ENCODE measurements at places on chromosomes 1 and 21.
A peak's percentile ranks its signal among the peaks of the same experiment; 100 is the strongest.

- no peak for DNase-seq
These were observed 934.2 kb downstream of the TTLL7 start for GRCh38 chr1:83064589-83065242.

GRCh38 chr21:36747815-36748383, 49.0 kb downstream of the SIM2 start:
- DNase-seq: peak; percentile 22

- DNase-seq: no peak
These were observed 1.2 kb upstream of the PADI2 start for GRCh38 chr1:17120481-17120877.

- DNase-seq: no peak
These were observed 56.8 kb downstream of the ESRRG start for GRCh38 chr1:216666441-216666840.

- no peak for DNase-seq
These were observed 1.7 kb upstream of the DMRTA2 start for GRCh38 chr1:50424884-50425375.

DNA sequence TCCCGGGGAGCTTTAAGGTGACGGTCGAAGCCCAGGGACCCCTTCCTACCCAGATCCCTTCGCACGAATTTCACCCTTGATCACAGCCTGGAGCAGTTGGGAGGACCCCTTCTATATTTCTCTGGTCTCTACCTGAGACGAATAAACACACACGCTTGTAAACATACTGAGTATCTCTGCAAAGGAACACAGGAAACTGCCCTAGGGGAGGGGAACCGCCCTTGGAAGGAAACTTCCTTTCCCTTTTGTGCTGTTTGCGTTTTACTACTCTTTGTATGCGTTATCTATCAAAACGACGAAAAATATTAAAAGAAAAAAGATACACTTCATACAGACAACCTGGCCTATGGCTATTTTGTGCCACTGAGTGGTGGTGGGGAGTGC, 750 bp downstream of the NECAP2 start:
- no peak for DNase-seq

GRCh38 chr21:15124731-15125130, 59.9 kb upstream of the NRIP1 start:
- DNase-seq: no peak

- no peak for DNase-seq
These were observed 91.6 kb downstream of the SCCPDH start for GRCh38 chr1:246815693-246816270.

DNA sequence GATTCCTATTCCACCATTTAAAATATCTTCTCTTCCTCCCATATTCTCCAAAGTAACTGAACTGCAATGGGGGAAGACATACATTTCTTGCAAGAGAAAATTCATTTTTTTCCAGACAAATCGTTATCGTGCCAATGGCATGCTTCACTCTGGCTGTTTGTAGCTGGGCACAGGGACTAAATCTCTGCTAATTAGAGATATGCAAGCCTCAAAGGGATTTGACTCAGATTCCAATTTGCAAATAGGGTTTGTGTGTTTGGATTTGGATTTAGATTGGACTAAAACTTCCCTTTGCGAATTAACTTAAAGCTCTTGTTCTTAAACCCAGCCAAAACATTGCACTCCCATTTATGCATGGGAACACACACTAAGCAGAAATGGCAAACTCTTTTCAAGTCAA, 276.2 kb upstream of the DUSP10 start:
- DNase-seq: no peak

- DNase-seq: no peak
These were observed 33.9 kb upstream of the ASPM start for GRCh38 chr1:197180252-197180878.

DNA sequence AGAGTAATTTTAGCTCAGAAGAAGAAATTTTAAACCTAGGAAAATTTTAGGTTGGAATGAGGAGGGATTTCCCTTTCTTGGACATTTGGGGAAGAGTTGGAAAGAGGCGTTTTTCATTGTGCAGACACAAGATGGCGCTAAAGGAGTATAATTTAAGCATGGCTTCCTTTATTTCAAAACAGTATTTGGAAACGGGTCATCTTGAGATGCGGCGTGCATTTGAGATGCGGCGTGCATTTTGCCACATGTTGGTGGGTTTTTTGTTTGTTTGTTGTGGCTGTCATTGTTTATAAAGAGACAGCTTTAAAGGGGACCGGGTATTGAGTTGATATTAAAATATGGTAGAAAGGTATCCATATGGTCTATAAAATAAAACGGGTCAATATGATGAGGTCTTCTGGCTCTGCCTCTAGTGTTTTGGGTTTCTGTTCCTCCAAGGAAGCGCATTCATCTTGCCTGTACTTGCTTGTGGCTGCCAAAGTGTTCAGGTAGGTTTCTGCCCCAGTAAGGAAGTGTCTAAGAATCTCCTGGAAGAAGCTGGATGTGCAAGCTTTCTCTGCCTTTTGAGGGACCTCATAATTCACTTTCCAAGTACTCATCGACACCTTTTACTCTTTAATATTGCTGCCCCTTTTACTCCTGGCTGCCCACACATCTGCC, 210.3 kb downstream of the SLC35F3 start:
- DNase-seq: peak; percentile 36

- no peak for DNase-seq
These were observed 85.9 kb upstream of the ADAM30 start for GRCh38 chr1:119981986-119982815.

DNA sequence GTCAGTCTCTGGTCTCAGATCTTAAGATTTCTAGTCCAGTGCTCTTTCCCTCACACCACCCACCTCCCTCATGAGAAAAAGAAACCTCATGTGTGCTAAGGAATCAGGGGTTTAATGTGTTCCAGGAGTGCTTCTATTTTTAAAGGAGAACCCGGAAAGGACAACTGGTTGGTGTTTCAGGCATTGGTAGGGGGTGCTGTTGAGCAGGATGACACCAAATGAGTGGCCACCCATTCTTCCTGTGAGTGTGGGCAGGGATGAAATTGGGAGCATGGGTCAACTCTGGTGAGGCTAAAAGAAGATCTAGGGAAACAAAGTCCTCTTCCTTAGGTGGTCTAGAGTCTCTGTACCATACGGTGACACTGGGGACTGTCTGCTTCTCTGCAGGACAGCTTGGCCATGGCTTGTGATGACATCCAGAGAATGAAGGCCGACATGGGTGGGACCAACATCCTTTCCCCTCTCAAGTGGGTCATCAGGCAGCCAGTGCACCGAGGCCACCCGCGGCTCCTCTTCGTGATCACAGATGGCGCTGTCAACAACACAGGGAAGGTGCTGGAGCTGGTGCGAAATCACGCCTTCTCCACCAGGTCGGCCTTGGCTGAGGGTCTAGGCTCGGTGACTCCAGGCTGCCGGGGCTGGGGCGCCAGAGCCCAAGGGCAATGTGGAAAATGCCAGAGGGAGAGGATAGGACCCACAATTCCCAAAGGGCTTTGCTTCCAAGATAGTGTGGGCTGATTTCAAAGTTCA, 39.3 kb downstream of the VWA5B1 start:
- DNase-seq: no peak

GRCh38 chr1:246034630-246035029, 472.4 kb downstream of the SMYD3 start:
- no peak for DNase-seq

GRCh38 chr1:54439550-54440223, 33.5 kb upstream of the SSBP3 start:
- no peak for DNase-seq

- DNase-seq: no peak
These were observed 31.8 kb downstream of the CLIC6 start for GRCh38 chr21:34700605-34701004.
